ENCODE measurements at places on chromosomes 7 and 10. TPM values are rescaled to one million over a fixed set of nuclear protein-coding genes. Genes with fewer than 3 reads are reported as not detected.

Gene PON1
- total RNA-seq: not detected

Gene CCDC126
- total RNA-seq: 37.2 TPM

Gene GPR26
- 2.8 TPM for total RNA-seq

Gene MRPS24
- total RNA-seq: 18.8 TPM

Gene HPSE2
- 0.63 TPM for total RNA-seq

Gene TSPAN15
- 5.0 TPM for total RNA-seq

All from parietal lobe (tissue), 2 donors.